Right lobe of liver (tissue), 6 donors: ENCODE measurements at places on chromosomes 4 and X.

DNA sequence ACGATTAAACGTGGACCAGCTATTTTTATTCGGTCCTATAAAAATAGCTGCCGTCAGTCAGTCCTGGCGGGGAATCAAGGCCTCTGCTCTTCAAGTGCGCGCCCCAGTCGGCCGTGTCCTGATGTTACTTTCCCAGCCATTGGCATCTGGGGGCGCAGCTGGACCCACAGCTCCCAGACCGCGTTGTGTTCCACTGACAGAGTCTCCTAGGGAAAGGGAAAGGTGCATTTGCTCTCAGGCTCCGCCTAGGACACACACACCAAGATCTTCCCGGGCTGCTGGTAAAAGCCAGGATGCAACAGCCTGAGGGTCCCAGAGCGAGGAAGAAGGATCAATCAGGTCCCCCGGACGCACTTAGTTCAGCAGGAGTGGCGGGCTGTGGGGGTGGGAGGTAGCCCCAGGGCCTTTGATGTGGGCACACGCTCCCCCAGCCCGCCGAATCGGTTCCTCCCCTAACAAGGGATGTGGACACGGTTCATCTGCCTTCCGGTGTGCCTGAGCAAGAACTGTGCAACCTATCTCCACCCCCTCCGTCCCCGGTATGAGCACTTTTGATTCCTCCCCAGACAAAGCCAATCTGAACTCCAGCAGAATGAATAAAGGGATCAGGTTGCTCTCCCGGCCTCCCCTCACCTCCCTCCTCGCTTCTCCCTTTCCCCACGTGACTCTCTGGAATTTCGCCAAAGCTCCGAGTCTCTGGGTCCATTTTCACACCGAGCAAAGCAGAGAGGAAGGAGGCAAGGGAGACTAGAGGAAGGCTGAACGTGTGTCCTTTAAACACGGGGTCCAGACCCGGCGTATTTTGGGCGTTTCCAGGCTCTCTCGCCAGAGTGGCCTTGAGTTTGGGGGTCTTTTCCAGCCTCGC is 626 bp upstream of the FRAS1 start:
- DNase-seq, result peak; percentile 51

- DNase-seq, result no peak
These were observed 159.2 kb upstream of the NDST4 start for GRCh38 chr4:115272594-115272993.

DNA sequence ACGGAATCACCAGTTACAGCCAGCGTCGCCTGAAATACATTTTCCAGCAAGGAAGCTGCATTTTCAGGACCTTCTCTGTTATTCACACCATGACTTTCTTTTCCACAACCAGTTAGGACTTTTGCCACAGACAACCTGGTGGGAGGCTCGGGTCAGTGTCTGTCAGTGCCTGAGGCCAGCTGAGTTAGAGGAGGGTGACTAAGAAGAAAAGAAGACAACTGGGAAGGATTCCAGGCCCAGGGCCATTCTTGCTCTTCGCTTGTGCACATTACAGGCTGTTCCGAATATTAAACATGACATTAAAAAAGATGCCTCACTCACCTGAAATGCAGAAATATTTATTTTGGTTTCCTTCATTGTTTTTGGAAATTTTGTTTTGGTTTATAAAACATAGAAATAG is 21.4 kb upstream of the CENPU start:
- DNase-seq, result no peak

DNA sequence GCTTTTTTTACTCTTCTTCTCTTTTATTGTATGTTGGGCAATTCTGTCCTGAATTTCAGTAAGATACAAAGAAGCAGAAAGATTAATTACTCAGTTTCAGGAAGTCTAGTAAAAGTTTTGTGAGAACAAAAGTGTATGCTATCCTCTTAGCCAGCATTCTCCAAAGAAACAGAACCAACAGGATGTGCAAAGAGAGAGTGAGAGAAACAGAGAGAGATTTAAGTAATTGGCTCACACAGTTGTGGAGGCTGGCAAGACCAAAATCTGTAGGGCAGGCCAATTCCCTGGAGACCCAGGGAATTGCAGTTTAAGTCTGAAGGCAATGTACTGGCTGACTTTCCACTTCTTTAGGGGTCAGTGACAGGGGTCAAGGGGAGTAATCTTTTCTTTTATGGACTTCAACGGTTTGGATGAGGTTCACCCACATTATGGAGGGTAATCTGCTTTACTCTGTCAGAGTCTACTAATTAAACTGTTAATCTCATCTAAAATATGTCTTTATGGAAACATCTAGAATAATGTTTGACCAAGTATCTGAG is 59.2 kb upstream of the SLC39A8 start:
- no peak for DNase-seq

GRCh38 chr4:87240341-87240740 is 19.9 kb upstream of the KLHL8 start:
- no peak for DNase-seq

- DNase-seq, result no peak
These were observed 46.3 kb upstream of the CLCN4 start for GRCh38 chrX:10110316-10110935.

- no peak for DNase-seq
These were observed 52.3 kb upstream of the PDK3 start for GRCh38 chrX:24412637-24413363.

DNA sequence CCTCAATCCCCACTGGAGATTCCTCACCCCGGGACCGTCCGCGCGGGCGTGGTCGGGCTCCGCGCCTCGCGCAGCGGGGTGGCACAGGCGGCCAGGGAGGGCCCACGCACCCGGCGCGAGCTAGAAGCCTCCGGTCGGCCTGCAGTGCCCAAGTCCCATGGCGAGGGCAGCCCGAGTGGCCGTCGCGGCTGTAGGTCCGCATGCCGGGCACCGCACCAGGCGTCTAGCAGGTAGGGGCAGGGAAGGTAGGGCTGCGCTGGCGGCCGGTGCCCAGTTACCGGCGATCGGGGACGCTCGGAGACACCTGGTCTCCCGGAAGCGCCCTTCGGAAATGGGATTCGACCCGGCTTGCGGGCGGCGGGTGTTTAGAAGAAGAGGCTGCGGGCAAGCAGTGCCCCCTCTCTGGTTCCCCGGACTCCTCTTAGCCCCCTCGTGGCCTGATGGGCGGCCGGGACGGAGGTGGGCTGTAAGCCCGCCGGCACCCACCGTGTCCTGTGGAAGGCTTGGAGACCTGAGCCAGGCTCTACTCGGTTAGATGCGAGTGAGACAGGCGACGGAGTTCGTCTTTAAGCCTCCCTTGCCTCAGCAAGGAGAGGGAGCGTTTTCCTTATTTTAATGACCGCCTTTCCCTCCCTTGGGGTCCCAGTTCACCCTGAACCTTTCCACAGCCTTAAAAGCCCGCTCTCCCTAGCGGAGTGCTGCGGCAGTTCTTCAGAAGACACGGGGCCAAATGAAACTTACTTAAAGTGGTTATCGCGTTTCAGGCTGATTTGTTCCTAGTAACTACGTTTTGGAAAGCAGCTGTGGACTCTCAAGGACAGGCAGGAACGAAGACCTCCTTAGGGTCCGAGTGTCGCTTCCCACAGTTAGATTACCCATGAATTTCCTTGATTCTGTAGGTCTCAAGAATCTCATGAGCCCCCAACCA is 821 bp downstream of the SLITRK2 start:
- no peak for DNase-seq

- no peak for DNase-seq
These were observed 756 bp upstream of the ADAMTS3 start for GRCh38 chr4:72569719-72570235.
